Esophagus squamous epithelium (tissue), 5 donors: ENCODE measurements at places on chromosomes 6 and 20.

DNA sequence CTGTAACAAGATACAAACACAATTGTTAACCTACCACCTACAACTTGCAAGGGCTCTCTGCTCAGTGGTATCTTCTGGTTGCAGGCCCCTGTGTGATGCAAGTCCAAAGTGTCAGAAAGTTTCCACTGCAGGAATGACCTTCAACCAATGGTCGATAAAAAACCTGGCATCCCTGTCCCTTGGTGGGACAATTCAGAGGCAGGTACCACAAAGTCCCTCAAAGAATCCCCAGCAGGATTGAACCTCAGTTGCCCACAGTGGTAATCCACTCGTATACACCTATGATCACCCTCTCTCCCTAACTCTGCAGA, 15.9 kb downstream of the GLO1 start:
- no peak for DNase-seq

- DNase-seq: no peak
Observed at GRCh38 chr6:114407426-114408035, 64.7 kb upstream of the HS3ST5 start.

DNA sequence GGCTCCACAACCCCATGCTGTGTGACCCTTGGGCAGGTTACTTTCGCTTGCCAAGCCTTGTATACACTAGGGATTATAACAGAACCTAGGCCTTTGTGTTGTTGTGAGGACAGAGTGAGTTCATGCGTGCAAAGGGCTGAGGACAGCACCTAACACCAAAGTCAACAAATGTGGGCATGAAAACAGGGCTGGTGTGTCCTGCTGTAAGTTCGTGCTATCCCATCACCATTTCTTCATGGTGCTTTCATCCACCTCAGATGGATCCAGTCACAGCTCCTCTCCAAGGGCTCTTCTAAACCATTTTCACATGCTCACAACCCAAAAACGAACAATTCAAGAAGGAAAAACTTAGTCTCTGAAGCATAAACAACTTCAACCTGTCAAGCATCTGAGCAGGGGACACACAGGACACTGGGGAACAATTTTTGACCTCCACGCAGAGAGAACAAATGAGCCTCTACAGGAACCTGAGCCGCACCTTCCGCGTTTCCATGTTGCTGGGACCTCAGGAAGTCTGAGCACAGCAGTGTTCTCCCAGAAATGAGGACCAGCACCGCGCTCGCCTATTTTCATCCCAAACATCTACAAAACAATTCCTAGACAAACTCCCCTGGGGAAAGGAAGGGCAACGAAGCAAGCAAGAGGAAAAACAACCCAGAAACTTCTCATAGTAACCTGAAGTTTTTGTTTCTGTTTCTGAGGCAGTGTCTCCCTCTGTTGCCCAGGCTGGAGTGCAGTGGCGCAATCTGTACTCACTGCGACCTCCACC, 3.1 kb downstream of the LRP11 start:
- no peak for DNase-seq

DNA sequence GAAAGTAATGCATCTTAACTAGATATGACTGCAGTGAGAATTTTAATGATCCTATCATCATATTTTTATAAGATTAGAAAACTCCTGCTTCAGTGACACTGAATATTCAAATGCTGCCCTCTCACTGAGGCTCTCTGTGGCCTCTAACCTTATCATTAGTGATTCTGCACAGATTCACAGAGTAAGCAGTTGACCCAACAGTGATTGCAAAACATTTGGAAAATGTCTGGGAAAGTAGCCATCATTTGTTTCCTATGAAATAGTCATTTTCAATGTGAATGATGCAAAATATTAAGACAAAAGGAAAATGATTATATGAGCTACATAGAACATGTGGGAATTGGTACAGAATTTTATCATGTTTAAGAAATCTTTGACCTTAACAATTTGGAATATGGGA, 210.3 kb downstream of the TBX18 start:
- no peak for DNase-seq

GRCh38 chr6:25921525-25922203, 8.8 kb downstream of the SLC17A2 start:
- DNase-seq: no peak

DNA sequence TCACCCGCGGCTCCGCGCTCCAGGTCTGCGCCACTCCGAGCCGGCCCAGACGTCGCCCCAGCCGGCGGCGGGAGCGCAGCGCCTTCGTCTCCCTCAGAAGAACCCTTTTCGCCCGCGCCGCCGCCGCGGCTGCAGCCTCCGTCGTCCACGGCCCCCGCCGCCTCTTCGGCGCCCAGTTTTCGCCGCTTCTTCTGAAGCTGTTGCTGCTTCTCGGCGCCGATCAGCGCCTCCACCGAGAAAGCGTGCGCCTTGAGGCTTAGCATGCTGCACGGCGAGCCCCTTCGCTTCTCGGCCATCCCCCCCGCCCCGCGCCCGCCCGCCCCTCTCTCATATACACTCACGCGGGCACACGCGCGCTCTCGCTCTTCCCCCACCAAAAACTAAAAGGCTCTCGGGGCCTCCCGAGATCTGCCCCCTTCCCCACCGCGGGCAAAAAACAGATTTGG, 489 bp downstream of the TBX18 start:
- DNase-seq: no peak

DNA sequence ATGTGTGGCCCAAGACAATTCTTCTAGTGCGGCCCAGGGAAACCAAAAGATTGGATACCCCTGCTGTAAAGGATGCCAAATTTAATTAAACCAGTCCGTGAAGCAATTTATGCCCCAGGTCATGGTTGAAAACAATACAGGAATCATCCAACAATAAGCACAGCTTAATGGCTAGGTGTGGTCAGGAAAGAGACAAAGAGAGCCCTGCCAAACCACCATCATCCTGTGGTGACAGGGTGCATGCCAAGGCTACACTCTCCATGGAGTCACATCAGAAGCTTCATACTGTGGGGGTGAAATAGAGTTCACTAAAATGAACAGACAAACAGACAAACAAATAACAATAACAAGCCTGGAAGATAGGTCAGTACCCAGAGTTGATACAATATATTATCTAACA, 62.7 kb downstream of the DZANK1 start:
- DNase-seq: no peak
